ENCODE measurements at places on chromosomes 4 and X.

GRCh38 chrX:70613295-70613694, 168.7 kb downstream of the DLG3 start:
- no peak for DNase-seq

DNA sequence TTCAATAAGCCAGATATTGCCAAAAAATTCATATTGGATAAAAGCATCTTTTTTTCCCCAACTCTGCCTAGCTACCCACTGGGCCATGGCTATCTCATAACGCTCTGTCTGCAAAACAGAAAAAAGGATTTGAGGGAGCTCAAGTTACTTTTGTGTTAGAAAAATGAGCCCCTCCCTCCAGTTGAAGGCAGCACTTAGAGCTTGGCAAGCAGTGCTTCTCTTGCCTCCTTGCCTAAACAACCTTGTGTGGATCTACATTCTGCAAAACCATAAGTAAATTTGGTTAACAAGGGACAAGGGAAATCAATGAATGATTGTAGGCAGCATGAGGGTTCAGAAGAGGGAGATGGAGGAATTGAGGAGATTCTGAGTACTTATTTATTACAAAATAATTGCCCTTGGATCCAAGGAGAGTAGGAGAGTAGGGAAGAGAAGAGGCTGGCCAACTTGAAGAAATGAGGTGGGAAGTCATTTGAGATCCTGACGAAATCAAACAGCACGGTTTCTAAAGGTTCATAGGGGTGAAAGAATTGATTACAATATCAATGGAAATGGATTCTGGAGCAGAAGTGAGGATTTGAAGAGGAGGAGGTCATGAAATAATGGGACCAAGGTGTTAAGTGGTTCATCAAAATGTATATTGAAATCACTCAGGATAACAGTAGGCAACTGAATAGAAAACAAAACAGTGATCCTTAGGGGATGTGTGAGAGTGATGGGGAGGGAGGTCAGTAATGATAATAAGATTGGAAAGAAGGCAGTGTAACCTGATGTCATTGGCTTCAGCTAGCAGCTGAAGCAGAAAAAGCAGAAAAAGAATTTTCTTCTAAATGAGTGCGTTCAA, 434.8 kb upstream of the IGFBP7 start:
- no peak for DNase-seq

DNA sequence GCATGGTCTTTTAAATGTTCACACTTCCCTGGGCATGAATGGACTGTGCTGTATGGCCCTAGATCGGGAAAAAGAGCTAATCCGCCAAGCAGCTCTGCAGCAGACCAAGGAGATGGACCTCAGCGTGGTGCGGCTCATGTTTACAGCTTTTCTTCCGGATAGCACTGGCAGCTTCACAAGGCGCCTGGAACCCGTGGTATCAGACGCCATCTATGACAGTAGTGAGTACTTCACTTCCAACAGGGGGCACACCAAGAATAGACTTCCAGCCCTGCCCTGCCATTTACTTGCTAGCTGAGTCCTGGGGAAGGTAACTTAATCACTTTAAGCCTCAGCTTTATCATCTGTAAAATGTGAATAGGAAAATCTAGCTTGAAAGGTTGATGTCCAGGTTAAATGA, 77.7 kb downstream of the NFKB1 start:
- peak; percentile 16 for DNase-seq

GRCh38 chrX:33207056-33207455, 4.3 kb downstream of the DMD start:
- DNase-seq: no peak

DNA sequence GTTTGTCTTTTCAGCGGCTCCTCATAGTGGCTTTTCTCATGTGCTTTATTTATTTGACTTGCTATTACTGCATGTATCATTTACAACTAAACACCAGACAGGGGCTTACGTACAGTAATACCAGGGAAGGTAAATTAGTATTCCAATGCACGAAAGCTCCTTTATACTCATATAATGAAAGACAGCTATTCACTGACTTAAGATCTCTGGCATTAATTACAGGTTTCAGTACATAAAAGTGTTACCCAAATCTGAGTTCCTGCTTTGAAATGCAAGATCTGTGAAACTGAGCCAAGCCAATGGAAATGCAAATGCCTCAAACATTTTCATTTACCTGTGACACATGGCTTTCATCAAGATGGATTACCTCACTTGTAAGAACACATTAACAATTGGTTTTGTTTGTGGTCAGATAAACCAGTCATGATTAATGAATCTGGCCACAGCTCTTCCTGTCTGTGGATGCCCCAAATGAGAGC, 107.2 kb downstream of the ANAPC4 start:
- no peak for DNase-seq

DNA sequence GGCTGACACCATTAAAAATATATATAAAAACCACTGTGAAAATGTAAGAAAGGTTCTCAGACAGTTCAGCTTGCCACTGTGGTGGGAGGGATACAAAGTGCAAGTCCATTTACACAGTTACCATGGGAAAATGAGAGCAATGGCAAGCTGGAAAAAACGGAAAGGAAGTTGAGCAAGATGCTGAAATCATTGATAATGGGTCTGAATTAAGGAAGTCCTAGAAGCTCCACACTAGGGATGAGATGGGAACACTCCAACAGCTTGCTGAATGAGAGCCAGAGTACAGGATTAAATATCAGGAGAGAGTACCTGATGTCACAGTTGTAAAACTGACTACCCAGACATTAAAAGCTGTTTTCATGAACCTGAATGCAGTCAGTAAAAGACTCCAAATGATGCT, 218.6 kb downstream of the PRDM5 start:
- no peak for DNase-seq

DNA sequence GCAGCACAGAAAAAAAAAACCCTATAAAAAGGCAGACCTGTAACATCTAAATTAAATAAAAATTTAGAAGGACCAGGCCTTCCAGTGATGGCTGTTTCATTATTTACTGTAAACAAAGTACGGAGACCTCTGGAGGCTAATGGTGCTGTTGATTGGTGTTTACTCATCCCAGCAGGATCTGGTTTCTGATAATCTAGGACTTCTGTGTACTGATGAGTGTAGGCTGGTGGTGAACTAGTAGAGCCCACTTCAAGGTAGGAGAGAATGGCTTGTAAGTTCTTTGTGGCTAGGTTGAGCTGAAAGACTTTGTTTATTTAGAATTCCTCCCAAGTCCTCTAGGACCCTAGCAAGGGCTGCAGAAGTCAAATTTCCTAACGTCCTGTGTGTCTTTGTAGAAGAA, 398.1 kb upstream of the PITX2 start:
- no peak for DNase-seq

DNA sequence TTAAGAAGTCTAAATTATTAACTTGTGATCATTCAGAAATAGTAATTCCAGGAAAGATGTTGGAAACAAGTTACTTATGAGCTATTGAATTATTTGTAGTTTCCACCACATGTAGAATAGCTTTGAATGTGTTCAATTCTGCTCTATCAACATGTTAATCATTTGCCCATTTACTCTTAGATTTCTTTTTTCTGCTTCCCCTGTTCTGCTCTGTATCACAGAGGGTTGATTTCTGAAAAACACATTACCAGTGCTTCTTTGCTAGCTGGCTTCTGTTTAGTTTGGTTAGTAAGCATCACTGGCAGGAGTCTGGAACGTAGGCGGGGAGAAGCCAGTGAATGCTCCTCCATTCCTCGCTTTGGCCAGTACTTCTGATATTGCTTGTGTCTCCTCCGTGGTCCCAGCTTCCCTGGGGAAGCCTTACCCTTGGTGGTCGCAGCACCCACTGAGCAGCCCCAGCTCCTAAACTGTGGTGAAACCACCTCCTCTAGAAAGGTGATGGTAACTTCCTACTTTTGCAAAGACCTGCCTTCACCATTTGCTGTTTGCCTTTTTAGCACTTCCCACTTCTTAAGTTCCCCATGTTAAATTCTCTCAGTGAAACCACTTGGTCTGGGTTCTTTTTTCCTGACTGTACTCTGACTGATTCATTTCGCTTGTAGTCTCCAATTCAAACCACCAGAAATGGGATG, 40.3 kb upstream of the GALNT7 start:
- no peak for DNase-seq

DNA sequence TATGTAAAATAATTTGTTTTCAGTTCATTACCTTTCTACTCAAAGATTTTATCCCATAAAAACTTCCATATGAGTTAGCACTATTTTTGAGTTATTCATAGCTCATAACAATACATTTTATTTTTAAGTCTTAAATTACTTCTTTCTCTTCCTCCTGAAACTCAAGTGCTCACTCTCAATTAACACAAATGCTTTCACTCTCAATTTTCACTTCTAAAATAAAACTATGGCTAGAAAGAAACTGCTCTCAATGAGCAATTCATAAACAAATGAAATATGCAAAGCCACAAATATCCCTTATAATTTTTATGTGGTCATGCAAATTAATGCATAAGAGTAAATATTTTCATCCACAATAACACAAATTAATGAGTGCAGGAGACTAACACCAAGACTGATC, 38.8 kb downstream of the MAML3 start:
- no peak for DNase-seq

Measured in hematopoietic multipotent progenitor cell treated with erythropoietin and hydrocortisone succinate and interleukin-3 and kit ligand, for 8 days (in vitro differentiated cells).